Stimulated activated CD4-positive, alpha-beta T cell treated with anti-CD3 and anti-CD28 coated beads, TNF-alpha, amount 100 ng/mL, for 48 hours (primary cell): ENCODE measurements at places on chromosomes 2 and 18.

- DNase-seq, result no peak
These were observed 26.1 kb upstream of the ALKAL2 start for GRCh38 chr2:313991-314390.

DNA sequence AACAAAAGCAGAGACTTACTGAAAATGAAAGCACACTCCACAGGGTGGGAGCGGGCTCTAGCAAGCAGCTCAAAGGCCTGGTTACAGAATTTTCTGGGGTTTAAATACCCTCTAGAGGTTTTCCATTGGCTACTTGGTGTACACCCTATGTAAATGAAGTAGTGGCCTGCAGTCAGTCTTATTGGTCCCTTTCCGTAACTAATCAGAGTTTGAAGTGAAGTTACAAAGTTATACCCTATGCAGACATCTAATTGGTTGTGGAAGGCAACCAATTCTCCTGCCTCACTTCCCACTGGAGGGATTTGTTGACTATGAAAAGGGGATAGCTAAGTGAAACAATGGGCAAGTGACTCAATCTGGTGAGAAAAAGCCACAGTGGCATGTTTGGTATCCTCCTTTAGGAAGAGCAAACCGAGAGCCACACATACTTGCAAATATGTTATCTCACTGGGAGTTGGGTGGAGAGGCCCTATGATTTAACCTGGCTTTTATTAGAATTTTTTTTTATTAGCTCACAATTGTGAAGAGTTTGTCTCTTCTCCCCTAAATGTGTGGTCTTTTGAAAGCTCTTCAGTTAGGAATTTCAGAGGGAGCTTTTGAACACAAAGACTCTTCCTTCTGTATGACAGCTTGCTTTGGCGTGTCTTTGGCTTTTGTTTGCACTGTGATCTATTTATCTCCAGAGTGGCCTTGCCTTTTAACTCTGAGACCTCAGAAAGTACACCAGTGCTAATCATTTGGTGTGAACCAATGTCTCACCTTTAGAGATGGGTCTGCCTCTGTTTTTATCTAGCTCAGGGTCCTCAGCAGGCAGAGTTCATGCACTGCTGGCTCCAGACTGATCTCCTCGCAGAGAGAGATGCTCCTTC, 69.6 kb downstream of the MAP4K4 start:
- DNase-seq, result no peak

DNA sequence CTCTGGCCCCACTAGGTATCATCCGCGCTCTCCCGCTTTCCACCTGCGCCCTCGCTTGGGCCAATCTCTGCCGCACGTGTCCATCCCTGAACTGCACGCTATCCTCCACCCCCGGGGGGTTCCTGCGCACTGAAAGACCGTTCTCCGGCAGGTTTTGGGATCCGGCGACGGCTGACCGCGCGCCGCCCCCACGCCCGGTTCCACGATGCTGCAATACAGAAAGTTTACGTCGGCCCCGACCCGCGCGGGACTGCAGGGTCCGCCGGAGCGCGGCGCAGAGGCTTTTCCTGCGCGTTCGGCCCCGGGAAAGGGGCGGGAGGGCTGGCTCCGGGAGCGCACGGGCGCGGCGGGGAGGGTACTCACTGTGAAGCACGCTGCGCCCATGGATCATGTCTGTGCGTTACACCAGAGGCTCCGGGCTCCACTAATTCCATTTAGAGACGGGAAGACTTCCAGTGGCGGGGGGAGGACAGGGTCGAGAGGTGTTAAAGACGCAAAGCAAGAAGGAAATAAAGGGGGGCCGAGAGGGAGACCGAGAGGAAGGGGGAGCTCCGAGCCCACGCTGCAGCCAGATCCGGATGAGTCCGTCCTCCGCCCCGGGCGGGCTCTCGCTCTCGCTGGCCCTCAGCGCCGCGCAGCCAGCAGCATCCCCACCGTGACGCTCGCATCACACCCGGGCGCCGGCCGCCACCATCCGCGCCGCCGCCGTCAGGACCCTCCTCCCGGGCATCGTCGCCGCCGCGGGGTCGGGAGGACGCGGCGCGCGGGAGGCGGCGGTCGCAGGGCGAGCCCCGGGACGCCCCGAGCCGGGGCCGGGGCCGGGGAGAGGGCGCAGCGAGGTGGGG, 664 bp downstream of the NETO1 start:
- DNase-seq, result no peak

GRCh38 chr2:11073251-11073650, 82.0 kb upstream of the SLC66A3 start:
- no peak for DNase-seq

GRCh38 chr2:198756166-198756565, 701.6 kb downstream of the SATB2 start:
- DNase-seq, result no peak

GRCh38 chr18:66457245-66457644, 146.6 kb downstream of the CDH19 start:
- DNase-seq, result no peak

- DNase-seq, result no peak
These were observed 69.6 kb downstream of the R3HDM1 start for GRCh38 chr2:135600915-135601314.

- no peak for DNase-seq
These were observed 74.3 kb downstream of the LYPD1 start for GRCh38 chr2:132595693-132596092.

- no peak for DNase-seq
These were observed 68.0 kb downstream of the BOLA3 start for GRCh38 chr2:74079522-74080341.

GRCh38 chr2:234973008-234973407, 21.2 kb downstream of the SH3BP4 start:
- DNase-seq, result no peak

DNA sequence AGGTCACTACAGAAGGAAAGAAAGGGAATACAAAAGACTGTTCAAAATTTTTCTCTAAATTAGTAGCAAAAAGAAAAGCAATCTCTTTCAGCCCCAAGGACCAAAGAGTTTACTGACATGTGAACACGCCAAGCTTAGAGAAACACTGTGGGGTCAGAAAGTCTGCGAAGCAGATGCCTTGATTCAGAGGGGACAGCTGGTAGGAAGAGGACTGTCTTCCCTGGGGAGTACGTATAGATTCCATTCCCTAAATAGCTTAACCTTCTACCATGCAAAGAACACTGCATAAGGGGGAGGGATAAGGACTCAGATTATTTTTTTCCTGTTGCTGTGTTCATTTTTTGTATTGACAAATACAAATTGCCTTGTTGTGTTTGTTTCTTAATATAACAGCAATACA, 96.1 kb downstream of the IRS1 start:
- DNase-seq, result no peak

GRCh38 chr2:173831312-173832229, 133.6 kb downstream of the SP3 start:
- DNase-seq, result no peak
